ENCODE measurements at places on chromosomes 12 and 14.

DNA sequence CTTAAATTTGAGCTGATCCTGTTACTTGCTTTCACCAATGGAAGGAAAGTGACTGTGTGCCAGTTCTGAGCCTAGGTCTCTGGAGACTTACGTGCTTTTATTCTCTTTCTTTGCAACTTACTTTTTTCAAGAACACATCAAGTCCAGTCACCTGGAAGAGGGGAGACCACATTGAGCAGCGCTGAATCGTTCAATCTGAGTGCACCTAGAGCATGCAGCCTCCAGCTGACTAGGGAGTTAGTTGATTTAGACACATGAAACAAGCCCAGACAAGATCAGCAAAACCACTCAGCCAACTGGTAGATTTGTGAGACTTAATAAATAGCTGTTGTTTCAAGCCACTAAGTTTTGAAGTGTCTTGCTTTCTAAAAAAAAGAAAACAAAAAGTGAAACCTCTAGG, 1014.8 kb upstream of the FBXO33 start:
- no peak for DNase-seq

GRCh38 chr12:5856692-5857091, 88.4 kb downstream of the ANO2 start:
- no peak for DNase-seq

DNA sequence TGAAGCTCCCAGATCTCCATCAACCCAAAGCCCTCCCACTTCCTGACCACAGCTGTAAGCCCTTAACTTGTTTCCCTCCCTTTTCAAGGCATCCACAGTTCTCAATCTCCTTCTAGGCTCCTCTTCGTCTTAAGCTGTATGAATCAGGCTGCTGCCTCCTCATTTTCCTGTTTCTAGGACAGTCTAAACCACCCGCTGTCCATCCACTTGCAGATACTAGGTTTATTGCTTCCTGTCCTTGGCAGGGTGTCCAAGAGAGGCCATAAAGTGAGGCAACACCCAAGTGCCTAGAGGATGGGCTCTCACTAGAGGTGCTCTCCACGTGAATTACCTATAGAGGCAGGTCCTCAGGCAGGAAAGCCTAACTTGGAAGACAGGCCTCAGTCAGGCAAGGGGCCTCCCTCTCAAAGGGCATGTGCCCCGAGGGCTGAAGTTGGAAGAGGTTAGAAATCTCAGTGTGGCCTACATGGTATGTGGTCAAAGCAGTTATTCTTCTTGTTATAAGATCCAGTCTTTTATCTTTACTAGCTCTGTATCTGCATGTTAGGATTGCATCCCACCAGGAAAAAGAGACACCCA, 8.8 kb upstream of the TMEM106C start:
- no peak for DNase-seq

- no peak for DNase-seq
Observed at GRCh38 chr12:105843986-105844760, 294.6 kb downstream of the NUAK1 start.

All from esophagus squamous epithelium (tissue), 5 donors.